Activated CD8-positive, alpha-beta T cell treated with anti-CD3 and anti-CD28 coated beads for 36 hours (primary cell): ENCODE measurements at places on chromosomes 12 and 14. TPM values are rescaled to one million over a fixed set of nuclear protein-coding genes. Genes with fewer than 3 reads are reported as not detected.

TTLL5 gene
- total RNA-seq = 23.6 TPM

SLC25A21 gene
- total RNA-seq = not detected

RDH12 gene
- not detected for total RNA-seq

DNA sequence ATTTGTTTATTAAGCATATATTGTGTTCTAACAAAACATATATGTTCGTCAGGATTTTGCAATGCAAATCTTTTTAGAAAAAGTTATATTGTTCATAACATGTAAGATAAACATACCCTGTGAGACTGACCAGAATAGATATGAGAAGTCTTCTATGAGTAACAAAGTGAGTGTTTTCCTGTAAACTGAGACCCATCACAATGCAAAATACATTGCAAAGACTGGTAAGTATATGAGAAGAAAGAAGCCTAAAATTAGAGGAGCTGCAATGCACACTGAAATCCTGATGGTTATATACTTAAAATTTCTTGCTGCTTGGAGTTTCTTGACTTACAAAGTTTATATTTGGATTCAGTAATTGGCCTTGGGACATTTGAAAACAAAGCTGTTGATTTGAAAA, 6.0 kb downstream of the HMGA2 start:
- DNase-seq = no peak

- peak; percentile 95 for DNase-seq
Observed at GRCh38 chr14:20681348-20682126, 2.8 kb upstream of the RNASE4 start.

DNA sequence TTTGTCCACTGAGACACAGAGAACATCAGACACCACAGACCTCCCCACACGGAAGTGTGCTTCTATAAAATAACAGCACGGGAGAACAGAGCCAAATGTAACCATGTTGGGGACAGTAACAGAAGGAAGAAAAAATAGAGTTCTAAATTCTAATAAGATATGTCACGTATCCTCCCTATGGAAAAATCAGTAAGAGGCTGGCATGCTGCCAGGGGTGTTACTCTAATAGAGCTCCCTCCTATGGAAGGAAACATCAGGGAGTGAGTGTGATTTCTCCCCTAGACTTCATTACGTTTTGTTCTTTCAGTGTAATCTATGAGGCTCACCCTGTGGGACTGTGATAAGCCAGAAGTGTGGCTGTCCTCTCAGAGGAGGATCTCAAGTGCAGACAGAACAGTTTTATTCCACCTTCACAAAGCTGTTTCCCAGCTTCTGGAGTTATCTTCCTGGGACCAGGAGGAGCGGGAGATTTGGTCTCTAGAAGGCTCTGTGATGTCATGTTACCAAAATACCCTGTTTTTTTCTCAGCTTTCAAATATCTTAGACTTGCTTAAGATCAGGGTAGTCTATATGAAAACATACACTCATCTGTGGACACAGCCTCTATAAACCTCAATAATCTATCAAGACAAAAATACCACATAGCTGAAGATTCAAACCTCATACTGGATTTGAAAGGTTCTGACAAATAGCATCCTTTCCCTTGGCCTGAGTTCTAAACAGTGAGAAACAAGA, 69.3 kb downstream of the ZFC3H1 start:
- no peak for DNase-seq
